ENCODE measurements at places on chromosomes 4 and X.

DNA sequence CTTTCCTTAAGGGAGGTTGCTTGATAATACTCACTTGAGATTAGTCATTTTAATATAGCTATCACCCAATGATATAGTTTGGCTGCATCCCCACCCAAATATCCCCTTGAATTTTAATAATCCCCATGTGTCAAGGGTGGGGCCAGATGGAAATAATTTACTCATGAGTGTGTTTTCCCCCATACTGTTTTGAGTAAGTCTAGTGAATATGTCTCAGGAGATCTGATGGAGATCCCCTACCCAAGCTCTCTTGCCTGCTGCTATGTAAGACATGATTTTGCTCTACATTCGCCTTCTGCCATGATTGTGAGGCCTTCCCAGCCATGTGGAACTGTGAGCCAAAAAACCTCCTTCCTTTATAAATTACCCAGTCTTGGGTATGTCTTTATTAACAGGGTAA is 539.7 kb upstream of the GRID2 start:
- no peak for DNase-seq

- peak; percentile 78 for DNase-seq
Observed at GRCh38 chr4:38030023-38030422, 69.8 kb downstream of the PTTG2 start.

DNA sequence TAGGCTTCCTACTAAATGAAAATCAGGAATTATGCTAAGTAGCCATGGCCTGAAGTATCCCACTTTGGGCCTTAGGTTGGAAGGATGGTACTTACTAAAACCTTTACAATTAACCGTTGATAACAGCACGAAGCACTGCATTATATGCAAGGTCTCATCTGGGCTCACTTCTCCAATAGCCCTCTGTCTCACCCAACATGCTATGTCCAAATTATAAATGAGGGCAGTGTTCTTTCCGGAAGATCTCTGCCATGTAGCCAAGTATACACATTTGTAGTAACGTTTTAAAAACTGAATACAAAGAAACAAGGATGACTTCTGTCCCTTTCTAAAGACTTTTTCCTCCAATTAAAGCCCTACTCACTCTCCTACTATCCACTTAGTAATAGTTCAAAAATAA is 51.6 kb downstream of the SCFD2 start:
- no peak for DNase-seq

DNA sequence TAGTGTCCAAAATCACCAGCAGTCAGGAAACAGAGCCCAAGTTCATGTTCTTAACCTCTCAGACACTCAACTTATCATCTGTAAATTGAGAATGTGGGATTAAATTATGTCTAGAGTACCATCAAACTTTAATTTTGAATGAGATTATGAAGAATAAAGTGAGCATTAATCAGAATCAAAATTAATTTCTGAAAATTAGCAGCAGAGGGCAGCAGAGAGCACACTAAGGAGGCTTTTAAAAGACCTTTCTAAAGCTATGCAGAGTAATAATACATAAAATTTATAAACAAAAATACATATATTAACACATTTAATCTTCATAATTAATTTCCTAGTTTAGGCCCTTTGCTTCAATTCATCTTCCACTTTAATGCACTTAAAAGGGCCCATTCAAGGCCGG is 7.1 kb downstream of the TASL start:
- peak; percentile 9 for DNase-seq

DNA sequence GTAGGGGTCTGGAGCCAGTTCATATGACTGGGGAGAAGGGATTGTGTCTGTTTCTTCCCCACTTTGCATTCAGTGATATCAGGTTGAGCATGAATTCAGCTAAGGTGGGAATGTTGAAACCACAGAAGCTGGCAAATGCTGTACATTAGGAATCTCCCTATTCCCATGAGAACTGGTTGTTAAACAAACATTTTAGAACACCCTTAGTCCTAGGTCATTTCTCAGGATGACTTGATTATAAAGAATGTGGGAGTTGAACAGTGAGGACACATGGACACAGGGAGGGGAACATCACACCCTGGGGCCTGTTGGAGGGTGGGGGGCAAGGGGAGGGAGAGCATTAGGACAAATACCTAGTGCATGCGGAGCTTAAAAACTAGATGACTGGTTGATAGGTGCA is 62.6 kb upstream of the LIMCH1 start:
- peak; percentile 9 for DNase-seq

DNA sequence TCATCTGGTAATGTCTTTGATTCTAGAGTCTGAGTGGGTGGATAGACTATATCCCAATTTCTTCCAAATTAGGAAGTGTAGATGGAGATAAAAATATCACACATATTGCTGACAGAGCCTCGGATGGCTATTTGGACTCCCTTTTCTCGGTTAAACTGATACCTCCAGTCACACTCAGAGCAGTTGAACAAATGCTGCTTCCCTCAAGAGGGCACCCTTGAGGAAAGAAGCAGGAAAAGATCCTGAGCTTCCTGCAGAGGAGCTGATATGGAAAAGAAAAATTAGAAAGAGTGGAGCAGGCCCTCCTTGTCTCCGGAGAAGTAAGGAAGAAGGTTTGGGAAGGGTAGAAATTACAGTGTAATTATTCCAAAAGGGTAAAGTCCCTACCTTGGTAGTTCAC is 96.2 kb upstream of the CCSER1 start:
- DNase-seq = no peak

- DNase-seq = peak; percentile 52
Observed at GRCh38 chr4:82652062-82652461, 90.3 kb upstream of the TMEM150C start.

DNA sequence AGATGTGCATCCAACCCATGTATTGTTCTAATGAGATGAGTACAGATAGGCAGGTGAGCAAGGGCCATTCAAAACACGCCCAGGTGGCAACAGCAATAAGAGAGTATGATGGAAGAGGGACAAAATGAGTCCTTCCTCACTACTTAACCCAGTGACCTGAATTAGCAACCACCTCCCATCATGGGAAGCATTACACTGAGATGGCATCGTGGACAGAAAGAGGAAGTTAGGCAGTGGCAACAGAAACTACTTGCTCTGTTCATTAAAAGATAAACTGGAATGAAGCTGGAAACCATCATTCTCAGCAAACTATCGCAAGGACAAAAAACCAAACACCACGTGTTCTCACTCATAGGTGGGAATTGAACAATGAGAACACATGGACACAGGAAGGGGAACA is 17.2 kb downstream of the RXFP1 start:
- no peak for DNase-seq

DNA sequence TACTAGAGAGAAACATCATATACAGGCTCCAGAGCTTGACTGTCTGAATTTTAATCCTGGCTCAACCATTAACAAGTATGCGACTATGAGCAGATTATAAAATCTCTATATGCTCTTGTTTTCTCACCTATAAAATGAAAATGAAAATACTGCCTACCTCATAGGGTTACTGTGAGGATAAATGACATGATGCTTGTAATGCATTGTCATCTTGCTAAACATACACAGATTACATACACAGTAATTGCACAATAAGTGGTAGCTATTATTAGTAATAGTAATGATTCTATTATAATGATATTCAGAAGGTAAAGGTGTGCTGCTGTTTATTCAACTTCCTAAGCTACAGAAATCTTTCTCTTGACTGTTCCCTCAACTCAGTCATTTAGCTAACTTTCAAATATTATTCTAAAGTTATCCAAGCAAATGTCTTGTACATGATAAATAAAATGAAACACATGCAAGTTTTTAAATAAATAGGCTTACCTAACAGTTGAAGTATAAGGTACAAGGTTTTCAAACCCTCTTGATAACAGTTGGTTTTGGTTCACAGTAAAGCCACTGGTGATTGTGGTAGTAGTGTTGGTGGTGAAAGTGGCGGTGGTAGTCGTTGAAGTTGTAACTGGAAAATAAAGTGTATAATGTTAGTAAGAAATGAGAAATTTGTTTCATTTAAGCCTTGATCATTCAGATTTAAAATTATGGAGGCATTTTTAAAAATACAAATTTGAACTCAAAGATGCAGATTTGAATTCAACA is 38.9 kb downstream of the NUP62CL start:
- no peak for DNase-seq

- DNase-seq = no peak
Observed at GRCh38 chrX:76850851-76851250, 423.3 kb downstream of the MAGEE1 start.

GRCh38 chr4:34972189-34972588 is 1272.1 kb downstream of the ARAP2 start:
- DNase-seq = no peak

DNA sequence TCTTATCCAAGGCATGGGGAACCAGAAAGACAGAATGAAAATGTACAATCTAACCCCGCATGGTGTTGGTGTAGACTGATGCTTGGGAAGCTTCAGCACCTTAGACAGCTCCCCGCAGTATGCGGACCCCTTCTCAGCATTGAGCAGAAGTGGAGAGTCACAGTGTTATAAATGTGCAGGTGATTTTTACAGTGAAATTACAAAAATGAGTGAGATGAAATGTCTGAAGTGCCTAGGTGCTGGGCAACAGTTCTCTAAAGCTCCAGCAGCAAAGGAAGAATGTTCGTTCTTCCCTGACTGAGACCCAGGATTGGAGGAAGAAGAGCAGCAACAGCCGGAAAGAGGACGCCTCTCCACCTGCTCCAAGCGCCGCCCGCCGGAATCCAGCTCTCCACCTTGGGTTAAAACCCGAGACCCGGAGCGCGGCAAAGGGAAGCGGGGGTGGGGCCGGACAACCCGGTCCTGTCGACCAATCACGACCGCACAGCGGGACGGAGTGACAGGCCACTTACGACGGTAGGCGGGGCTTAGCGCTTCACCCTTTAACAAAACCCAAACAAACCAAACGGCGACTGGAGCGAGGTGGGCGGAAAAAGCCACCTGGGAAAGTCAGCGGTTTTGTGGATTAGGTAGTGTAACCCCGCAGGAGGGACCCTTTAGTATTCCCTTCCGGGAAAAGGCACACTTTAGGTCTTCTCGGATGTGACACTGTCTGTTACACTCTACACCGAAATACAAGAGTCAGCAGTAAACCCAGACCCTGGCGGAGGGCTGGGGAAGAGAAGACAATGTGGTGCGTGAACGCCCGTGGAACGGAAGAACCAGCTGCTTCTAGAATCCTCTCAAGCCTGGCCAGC is at the start of gene GLRA3:
Gene GLRA3 (minus strand): TSS at position 403 of the 857 bp plus-strand sequence. CDS start 436 bp downstream, outside the sequence.
- peak; percentile 46 for DNase-seq

DNA sequence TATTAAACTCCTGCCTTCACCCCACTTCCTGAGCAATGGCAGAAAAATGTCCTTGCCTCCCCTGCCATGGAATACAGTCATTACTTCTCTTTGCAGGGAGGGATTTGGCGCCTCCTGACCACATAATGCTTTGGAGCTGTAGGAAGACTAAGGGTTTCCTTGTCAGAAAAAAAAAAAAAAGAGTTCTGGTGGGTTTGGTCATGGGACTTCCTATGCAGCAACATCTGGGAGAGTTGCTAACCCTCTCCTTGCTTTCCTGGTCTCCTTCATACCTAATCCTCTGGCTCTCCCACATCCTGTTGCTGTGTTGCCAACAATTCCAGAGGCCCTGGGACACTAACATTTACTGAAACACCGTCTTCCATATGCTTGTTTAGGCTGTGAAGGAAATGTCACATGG is 75.1 kb upstream of the MBNL3 start:
- DNase-seq = peak; percentile 1

- no peak for DNase-seq
Observed at GRCh38 chr4:77141964-77142645, 14.9 kb upstream of the CCNG2 start.

- DNase-seq = peak; percentile 1
Observed at GRCh38 chr4:8769645-8770517, 101.8 kb downstream of the HMX1 start.

DNA sequence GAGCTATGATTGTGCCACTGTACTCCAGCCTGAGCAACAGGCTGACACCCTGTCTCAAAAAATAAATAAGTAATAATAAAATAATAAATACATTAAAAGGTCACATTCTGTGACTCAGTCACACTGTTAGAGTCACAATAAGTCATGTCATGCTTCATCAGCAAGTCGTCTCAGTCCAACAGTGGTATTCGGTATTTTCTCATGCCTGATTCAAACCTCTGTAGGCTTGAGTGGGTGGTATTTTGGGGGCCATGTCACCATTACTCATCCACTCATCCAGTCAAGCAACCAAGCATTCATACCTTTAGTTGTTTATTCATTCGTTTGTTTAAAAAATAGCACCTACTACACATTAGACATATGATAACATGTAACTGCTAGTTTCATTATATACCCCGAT is 46.9 kb downstream of the SUPT20HL2 start:
- no peak for DNase-seq

All from LHCN-M2 (cell line).